Iris pigment epithelial cell (primary cell): ENCODE measurements at places on chromosomes 6 and 20.

DNA sequence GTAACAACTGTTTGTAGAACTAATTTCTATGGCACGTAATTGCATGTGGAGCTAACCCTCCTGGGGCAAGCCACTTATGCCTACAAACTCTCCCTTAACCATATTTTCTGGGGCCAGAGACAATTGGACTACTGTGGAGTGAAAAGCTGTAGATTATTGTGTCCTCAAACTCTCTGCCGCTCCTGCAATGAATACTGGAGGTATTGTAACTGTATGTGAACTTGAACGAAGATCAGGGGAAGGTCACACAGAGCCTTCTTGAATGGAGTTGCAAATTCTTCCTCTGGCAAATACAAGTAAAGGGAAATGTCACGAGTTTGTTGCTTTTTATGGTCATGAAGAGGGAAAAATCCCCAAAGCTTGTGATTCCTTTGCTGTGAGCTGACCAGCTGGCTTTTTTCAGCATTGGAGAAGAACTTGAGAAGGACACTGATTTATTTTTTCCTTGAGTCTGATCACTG lies 18.2 kb downstream of the AKAP12 start:
- DNase-seq, result peak; percentile 35

- DNase-seq, result no peak
Observed at GRCh38 chr6:80335121-80335531, 228.7 kb downstream of the BCKDHB start.

DNA sequence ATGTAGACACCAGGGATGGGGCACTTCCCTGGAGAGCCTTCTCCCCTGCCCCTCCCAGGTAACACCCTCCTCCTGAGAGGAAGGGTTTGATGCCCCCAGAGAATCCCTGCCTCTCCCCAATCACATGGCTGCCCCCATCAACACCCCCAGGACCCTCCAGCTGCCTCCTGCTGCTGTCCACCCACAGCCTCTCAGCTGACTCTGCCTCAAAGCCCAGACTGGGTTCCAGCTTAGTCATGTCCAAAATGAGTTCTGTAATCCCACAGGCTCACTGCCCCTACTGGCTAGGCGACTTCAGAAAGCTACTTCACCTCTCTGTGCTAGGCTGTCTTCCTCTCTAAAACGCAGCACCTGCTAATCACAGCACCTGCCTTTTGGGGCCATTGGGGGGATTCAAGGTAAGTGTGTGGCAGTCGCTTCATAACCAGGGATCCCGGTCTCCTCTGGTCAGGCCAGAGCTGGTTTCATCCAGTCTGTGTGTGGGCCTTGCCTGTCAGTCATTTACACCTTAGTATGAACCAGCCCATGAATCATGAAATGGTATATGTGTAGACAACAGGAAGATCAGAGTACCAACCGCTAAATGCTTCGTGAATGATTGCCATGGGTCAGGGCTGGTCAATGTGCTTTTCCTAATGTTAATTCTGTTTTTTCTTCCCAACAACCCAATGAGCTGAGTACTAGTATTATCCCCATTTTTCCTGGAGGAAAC lies 40.4 kb downstream of the TFEB start:
- DNase-seq, result peak; percentile 55

DNA sequence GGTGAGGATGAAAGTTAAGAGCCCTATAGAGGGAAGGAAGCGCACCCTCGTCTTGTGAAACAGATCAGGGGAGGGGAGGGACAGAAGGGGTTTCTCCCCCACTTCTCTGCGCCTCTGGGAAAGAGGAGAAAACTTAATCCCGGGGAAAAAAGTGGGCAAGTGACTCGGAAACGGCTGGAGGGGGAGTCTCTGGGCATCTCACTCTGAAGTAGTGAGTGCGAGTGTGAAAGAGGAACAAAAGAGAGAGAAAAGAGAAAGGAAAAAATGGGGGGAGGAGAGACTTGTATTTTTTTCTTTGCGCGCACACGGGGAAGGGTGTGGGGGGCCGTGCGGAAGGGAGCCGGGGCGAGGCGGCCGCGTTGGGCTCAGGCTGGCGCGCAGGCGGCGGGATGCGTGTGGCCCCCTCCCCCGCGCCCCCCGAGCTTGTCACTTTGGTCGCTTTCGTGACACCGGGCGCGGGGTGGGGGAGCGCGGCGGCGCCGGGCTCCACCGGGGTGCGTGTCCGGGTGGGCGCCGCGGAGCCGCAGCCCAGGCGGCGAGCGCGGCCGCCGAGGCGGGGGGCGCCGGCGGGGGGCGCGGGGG lies 454 bp downstream of the L3MBTL3 start:
- peak; percentile 28 for DNase-seq

DNA sequence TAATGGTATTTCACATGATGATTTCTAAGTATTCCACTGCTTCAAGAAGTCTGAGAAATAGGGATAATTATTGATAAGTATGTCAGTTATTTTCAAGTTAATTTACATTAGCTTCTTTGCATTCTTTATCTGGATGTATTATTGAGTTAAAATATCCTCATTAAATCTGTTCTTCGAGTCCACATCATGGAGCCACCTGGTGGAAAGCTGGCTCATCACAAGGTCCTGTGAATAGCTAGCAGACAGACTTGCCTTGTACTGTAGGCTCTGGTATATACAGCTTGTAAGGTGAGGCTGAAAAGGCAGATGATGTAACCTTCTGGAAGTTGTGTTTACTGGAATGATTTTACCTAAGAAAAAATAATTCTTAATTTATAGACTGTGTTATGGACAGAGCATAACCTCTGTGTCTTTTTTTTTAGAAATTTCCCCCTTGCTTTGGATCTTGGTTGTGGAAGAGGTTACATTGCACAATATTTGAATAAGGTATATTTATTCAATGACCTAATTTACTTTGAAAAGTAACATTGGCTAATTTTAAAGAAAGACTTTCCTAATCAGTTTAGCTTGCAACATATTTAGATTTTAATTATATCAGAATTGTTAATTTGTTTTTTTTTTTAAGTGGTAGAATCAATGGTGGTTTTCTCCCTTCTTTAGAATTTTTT lies 3.5 kb downstream of the NDUFAF5 start:
- DNase-seq, result peak; percentile 81
